ENCODE measurements at places on chromosomes 1 and 21. TPM values are rescaled to one million over a fixed set of nuclear protein-coding genes. Genes with fewer than 3 reads are reported as not detected.

The ZMPSTE24 gene
- total RNA-seq: 91.8 TPM

The PCP4 gene
- not detected for total RNA-seq

The GJA9 gene
- total RNA-seq: not detected

The RNU1-2 gene
- total RNA-seq: under 0.01 TPM

GRCh38 chr21:26374817-26375216 is 198.3 kb downstream of the CYYR1 start:
- DNase-seq: no peak

Measured in SJSA1 (cell line).